ENCODE measurements at places on chromosomes 11 and 22.

GRCh38 chr22:34429314-34429713 is 509.0 kb upstream of the LARGE1 start:
- DNase-seq = no peak

- DNase-seq = peak; percentile 83
Measured at GRCh38 chr11:35725885-35726284, 63.3 kb downstream of the TRIM44 start.

DNA sequence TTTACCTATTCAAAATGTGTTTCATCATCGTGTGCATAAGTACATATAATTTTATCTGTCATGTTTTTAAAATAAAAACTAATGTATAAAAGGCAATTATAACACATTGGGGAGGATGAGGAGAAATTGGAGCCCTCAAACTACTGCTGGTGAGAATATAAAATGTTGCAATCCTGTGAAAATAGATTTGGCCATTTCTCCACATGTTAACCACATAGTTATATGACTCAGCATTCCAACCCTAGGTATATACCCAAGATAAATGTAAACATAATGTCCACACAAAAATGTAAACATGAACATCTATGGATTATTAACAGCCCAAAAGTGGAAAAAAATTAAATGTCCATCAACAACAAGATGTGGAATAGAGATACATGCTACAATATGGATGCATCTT is 928.0 kb upstream of the FAT3 start:
- peak; percentile 36 for DNase-seq

GRCh38 chr11:86151174-86152005 is 82.5 kb upstream of the PICALM start:
- DNase-seq = peak; percentile 75
